ENCODE measurements at places on chromosomes 1 and 21. TPM values are rescaled to one million over a fixed set of nuclear protein-coding genes. Genes with fewer than 3 reads are reported as not detected.

GRCh38 chr1:7783178-7783711, 846 bp upstream of the PER3 start:
- peak; percentile 54 for DNase-seq
- no peaks in the 10 kb centered on the region for H3K27me3 ChIP-seq
- peaks cover 16% of the 10 kb centered on the region for H3K36me3 ChIP-seq
- H3K4me1 ChIP-seq, result peaks cover 5% of the 10 kb centered on the region

DNA sequence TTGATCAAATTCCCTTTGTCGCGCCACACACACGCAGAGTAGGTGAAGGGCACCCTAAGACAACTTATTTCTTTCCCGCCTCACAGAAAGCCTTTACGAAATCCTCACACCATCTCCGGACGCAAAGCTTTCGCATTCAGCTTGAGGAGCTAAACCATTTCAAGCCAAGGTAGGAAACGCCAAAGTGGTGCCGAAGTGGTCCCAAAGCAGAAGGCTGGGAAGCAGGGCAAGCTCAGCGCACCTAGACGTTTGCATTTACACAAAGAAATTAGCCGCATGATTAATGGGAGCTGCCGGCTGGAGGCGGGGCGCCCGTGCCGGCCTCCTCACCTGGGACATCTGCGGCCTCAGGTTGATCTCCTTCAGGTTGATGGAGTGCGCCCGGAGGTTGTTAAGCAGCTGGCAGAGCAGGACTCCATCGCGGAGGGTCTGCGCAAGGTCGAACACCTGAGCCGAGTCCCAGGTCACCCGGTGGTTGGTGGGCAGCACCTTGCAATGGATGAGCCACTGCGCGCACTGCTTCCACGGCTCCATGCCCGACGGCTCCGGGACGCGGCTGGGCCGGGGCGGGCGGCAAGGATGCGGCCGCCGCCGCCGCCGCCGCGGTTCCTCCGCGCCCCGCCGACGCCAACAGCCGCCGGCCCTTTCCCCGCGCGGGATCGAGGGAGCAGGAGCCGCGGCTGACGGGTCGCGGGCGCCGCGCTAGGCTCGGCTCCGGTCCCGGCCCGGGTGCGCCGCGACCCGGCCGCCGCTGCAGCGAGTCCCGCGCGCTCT, 457 bp downstream of the VAV3 start:
- peaks cover 18% of the 10 kb centered on the region for H3K4me1 ChIP-seq
- peak overlapping the region; percentile 92 for H3K4me3 ChIP-seq
- H3K36me3 ChIP-seq, result no peaks in the 10 kb centered on the region
- DNase-seq, result no peak
- no peak overlapping the region for H3K27ac ChIP-seq

DNA sequence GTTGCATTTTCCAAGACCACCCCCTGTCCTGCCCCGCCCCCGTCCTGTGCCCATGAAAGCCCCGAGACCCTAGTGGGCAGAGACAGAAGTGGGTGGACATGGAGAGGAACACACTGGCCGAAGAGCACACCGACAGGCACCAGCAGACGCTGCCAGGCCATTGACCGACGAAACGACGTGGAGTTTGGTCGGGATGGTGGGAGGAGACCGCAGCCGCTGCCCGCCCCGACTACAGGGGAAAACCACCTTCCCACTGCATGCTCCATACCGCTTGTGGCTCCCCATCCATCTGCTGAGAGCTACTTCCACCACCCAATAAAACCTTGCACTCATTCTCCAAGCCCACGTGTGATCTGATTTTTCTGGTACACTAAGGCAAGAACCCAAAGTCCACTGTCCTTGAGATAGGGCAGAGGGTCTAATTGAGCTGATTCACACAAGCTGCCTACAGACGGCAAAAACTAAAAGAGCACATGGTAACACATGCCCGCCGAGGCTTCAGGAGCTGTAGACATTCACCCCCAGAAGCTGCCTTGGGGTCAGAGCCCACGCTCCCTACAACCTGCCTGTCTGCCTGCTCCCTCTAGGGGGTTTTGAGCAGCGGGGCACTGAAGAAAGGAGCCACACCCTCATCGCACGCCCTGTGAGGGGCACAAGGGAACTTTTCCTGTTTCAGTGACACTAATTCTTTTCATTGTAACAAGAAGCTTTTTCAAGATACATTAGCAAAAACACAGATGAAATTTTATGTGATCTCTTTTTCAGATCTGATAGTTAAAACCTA, 81.2 kb upstream of the RAB3GAP2 start:
- peak overlapping the region; percentile 65 for H3K27ac ChIP-seq
- H3K27me3 ChIP-seq, result no peaks in the 10 kb centered on the region
- no peak overlapping the region for H3K4me3 ChIP-seq
- DNase-seq, result no peak

SPRR2D gene
- total RNA-seq, result not detected

DNA sequence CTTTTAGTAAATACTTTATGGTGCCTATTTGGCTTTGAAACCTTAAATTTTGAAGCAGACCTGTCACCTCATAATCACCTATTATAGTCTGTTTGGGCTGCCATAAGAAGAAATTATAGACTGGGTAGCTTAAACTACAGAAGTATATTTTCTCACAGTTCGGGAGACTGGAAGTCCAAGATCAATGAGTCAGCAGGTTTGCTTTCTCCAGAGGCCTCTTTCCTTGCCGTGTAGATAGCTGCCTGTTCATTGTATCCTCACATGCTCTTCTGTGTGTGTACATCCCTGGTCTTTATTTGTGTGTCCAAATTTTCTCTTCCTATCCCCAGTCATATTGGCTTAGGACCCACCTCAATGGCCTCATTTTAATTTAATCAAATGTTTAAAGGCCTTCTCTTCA, 518.2 kb downstream of the ADGRL2 start:
- peaks cover 4% of the 10 kb centered on the region for H3K36me3 ChIP-seq
- DNase-seq, result no peak
- H3K4me3 ChIP-seq, result no peak overlapping the region
- no peak overlapping the region for H3K27ac ChIP-seq
- no peaks in the 10 kb centered on the region for H3K4me1 ChIP-seq

DNA sequence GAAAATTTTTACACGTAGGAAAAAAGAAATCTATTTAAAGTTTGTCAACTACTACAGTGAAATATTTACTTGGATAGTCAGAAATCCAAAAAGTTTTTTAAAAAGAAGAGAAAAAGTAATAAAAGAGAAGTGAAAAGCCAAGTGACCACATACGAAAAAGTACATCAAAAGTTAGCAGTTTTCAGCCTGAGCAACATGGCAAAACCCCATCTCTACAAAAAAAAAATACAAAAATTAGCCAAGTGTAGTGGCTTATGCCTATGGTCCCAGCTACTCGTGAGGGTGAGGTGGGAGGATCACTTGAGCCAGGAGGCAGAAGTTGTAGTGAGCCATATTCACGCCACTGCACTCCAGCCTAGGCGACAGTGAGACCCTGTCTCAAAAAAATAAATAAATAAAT, 5.2 kb upstream of the MR1 start:
- H3K4me3 ChIP-seq, result no peak overlapping the region
- H3K27ac ChIP-seq, result no peak overlapping the region
- H3K36me3 ChIP-seq, result no peaks in the 10 kb centered on the region
- peaks cover 11% of the 10 kb centered on the region for H3K27me3 ChIP-seq
- peaks cover 7% of the 10 kb centered on the region for H3K4me1 ChIP-seq

DNA sequence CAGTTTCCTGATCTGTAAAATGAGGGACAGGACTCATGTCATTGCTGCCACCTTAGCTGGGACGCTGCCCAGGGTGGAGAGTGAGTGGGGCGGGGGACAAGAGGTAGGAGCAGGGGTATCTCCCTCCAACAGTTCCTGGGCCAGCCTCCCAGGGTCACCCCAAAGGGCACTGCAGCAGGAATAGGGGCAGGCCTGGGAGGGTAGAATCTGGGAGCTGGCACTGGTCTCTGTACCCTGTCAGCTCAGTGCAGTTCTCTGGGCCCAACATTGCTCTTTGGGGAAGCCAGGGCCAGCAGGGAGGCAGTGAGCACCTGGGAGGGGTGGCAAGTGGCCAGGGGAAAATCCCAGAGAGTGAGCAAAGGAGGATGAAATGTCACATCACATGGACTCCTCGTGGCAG, 55.8 kb downstream of the ELK4 start:
- H3K27me3 ChIP-seq, result peaks cover 51% of the 10 kb centered on the region
- no peaks in the 10 kb centered on the region for H3K36me3 ChIP-seq
- no peak overlapping the region for H3K4me3 ChIP-seq
- no peaks in the 10 kb centered on the region for H3K4me1 ChIP-seq

PGLYRP4 gene
- total RNA-seq, result not detected

GRCh38 chr1:53561503-53562105, 102.4 kb downstream of the DMRTB1 start:
- DNase-seq, result no peak
- no peak overlapping the region for H3K27ac ChIP-seq
- peaks cover 5% of the 10 kb centered on the region for H3K4me1 ChIP-seq
- no peak overlapping the region for H3K4me3 ChIP-seq
- H3K27me3 ChIP-seq, result no peaks in the 10 kb centered on the region
- H3K36me3 ChIP-seq, result no peaks in the 10 kb centered on the region

CYP4A22 gene
- not detected for total RNA-seq

All from neural crest cell (in vitro differentiated cells).